ENCODE measurements at places on chromosomes 1 and 21. TPM values are rescaled to one million over a fixed set of nuclear protein-coding genes. Genes with fewer than 3 reads are reported as not detected.
A peak's percentile ranks its signal among the peaks of the same experiment; 100 is the strongest.

- H3K4me1 ChIP-seq, result peaks cover 25% of the 10 kb centered on the region
- no peak overlapping the region for H3K4me3 ChIP-seq
- H3K27me3 ChIP-seq, result no peaks in the 10 kb centered on the region
- peak overlapping the region; percentile 39 for H3K27ac ChIP-seq
- no peak for DNase-seq
These were observed 120.6 kb downstream of the SLC45A1 start for GRCh38 chr1:8438489-8438888.

DNA sequence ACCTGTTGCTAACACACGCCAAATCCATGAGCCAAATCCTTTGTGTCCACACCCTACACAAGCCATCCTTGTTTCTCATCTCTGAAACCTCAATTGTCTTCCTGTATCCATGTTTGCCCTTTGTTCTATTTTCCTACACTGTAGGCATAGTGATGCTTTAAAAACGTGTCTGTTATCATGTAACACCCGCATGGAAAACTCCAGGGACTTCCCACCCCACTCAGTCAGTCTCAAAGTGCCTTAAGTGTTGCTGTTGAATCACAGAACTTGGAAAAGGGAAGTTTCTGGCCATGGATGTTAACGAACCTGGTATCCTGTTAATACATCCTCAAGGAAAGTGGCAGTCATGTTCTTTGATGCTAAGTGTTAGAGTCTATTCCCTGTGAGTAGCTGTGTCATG lies 9.7 kb downstream of the OR2T11 start:
- no peaks in the 10 kb centered on the region for H3K36me3 ChIP-seq
- DNase-seq, result no peak
- H3K4me3 ChIP-seq, result no peak overlapping the region
- H3K4me1 ChIP-seq, result no peaks in the 10 kb centered on the region
- H3K27me3 ChIP-seq, result no peaks in the 10 kb centered on the region

DNA sequence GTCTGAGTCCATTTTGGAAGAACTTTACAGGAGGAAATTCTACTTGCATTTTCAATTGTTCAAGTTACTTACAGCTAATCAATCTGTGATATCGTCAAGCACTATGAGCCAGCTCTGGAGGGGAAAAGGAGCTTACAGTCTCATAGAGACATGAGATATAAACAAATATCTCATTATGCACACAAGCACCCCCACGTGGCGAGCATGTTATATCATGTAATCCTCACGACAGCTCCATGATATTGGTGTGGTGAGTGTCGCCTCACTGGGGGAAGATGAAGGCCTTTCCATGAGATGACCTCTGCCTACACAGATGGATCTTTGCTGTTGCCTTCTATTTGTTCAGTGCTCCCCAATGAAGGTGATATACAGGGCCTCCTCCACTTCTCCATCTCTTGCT lies 34.6 kb downstream of the TNR start:
- H3K27me3 ChIP-seq, result no peaks in the 10 kb centered on the region
- no peak for DNase-seq
- H3K4me1 ChIP-seq, result no peaks in the 10 kb centered on the region
- H3K27ac ChIP-seq, result no peak overlapping the region
- no peak overlapping the region for H3K4me3 ChIP-seq

GRCh38 chr1:1067860-1068516 lies 6.1 kb downstream of the RNF223 start:
- H3K4me1 ChIP-seq, result no peaks in the 10 kb centered on the region
- H3K4me3 ChIP-seq, result peak overlapping the region; percentile 74
- DNase-seq, result no peak
- no peak overlapping the region for H3K27ac ChIP-seq

DNA sequence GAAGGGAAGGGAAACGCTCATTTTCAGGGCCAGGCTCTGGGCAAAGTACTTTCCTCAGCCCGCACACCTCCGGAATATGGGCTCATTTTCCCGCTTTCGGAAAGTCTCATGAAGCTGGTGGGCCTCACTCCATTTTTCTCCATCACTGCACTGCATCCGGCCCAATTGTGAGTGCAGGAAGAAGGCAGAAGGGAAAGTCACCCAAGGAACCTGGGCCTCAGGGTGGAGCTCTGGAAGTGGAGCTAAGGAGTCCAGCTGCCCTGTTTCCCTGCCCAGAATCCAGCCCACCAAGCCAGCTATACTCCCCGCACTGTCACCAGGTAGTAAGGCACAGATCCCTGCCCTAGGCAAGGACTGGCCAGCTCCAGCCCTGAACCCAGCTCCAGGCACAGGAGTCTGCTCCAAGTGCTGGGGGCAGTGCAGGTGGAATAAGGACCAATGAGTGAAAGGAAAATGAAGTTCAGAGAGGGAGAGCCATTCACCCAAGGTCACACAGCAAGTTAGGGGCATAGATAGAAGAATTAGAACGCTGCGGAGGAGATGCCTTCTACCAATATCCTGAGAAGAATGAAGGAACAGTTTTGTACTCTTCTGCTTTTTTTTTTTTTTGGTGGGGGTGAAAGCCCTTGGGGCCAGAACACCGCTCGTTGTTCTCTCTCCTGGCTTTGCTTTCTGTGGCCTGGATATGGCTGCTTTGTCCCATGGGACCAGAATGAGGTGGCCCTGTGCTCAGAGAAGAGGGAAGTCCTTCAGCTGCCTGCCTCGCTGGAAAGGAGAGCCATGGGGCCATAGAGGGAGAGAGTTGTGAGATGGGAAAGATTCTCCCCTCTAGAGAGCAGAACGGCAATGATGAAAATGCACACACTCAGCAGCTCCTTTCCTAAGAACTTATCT lies 10.0 kb downstream of the LRP8 start:
- no peak overlapping the region for H3K4me3 ChIP-seq
- H3K27ac ChIP-seq, result no peak overlapping the region
- no peaks in the 10 kb centered on the region for H3K27me3 ChIP-seq
- no peaks in the 10 kb centered on the region for H3K4me1 ChIP-seq
- DNase-seq, result no peak
- no peaks in the 10 kb centered on the region for H3K36me3 ChIP-seq

DNA sequence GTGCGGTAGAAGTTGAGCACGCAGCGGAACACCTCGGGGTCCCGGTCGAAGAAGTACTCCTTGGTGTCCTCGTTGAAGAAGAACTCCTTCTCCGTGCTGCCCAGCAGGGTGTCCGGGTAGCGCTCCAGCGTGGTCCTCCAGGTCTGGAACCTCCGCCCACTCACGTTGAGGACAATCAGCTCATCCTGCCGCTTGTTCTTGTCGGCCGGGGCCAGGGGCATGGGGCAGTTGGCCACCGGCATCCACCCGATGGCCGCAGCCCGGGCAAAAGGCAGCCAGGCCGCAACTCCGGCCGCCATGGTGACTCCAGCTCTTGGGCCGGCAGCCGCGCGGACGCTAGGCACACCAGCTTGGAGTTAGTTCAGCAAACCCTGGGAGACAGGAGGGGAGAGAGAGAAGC lies 7.0 kb downstream of the KCND3 start:
- H3K4me1 ChIP-seq, result no peaks in the 10 kb centered on the region
- no peak for DNase-seq
- H3K27ac ChIP-seq, result no peak overlapping the region
- no peak overlapping the region for H3K4me3 ChIP-seq
- H3K36me3 ChIP-seq, result no peaks in the 10 kb centered on the region

DNA sequence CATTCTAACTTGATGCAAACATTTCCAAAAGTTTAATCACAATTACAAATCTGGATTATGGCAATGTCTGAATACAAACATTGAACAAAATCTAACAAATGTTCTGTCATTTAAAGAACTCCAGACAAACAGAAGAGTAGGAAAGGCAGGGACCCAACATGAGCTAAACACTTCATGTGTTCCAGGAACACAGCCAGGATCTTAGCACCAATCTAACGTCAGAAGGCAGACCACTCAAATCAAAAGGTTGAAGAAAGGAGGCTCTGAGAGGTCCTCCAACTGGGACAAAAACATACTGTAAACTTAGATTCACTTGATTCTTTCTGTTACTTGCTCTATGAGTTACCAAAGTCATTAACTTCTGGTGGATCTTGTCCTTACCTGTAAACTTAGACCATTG lies 374.0 kb downstream of the NEGR1 start:
- H3K4me3 ChIP-seq, result no peak overlapping the region
- DNase-seq, result no peak
- H3K27me3 ChIP-seq, result no peaks in the 10 kb centered on the region
- no peak overlapping the region for H3K27ac ChIP-seq
- H3K4me1 ChIP-seq, result peaks cover 4% of the 10 kb centered on the region

DNA sequence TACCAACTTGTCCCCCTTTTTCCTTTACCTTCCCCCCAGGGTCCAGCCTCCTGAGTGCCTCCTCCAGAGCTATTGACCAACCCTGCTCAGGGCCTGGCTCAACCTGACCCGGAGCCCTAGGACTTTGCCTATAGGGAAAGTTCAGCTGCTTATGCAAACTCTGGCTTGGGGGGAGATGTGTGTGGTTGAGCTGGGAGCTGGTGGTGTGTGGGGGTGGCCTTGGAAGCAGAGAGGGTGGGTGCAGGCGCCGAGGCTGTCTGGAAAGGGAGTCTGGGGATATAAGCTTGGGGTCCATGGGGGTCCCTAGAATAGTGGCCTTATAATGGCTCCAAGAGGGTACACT lies 14.1 kb downstream of the KCNQ4 start:
- no peaks in the 10 kb centered on the region for H3K27me3 ChIP-seq
- peak overlapping the region; percentile 10 for H3K27ac ChIP-seq
- DNase-seq, result no peak
- H3K36me3 ChIP-seq, result no peaks in the 10 kb centered on the region
- H3K4me3 ChIP-seq, result no peak overlapping the region

The S1PR1 gene
- 108 TPM for total RNA-seq

The CFAP107 gene
- total RNA-seq, result not detected

The SMIM34 gene
- not detected for total RNA-seq

The KCNJ6 gene
- total RNA-seq, result not detected

The LDLRAD1 gene
- not detected for total RNA-seq

The BARHL2 gene
- not detected for total RNA-seq
